ENCODE measurements at places on chromosomes 16 and 17.

GRCh38 chr16:57009643-57010170, 20.4 kb downstream of the NLRC5 start:
- H3K4me1 ChIP-seq: no peaks in the 10 kb centered on the region
- no peak overlapping the region for H3K4me3 ChIP-seq
- no peaks in the 10 kb centered on the region for H3K36me3 ChIP-seq

- H3K4me3 ChIP-seq: no peak overlapping the region
- no peak for DNase-seq
- peaks cover 63% of the 10 kb centered on the region for H3K4me1 ChIP-seq
- H3K36me3 ChIP-seq: peaks cover 40% of the 10 kb centered on the region
- peak overlapping the region; percentile 17 for H3K27ac ChIP-seq
- H3K27me3 ChIP-seq: no peaks in the 10 kb centered on the region
Measured at GRCh38 chr16:21166561-21166961, 8.1 kb downstream of the LDAF1 start.

DNA sequence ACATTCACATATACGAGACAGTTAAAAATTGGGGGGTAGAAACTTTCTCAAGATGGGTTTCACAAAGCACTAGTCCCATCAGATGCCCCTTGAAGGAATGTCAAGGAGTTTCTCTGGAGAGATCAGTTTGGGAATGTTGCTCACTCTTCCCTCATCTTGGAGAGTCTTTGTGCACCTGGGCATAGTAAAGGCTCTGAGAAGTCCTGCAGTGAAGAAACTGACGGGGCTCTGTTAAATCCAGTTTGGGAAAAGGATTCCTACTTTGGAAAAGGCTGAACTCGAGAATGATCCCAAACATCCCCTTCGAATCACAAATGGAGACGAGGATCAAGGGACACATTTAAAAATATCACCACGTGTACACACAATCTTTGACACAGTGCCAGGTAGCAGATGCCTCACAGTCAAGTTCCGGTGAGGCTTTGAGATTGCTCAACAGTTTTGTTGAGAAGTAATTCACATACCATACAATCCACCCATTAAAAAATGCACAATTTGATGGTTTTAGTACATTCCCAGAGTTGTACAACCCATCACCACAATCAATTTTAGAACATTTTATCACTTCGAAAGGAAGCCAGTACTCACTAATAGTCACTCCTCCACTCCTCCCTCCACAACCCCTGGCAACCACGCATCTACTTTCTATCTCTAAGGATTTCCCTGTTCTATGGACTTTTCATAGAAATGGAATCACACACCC, 203.4 kb upstream of the FOXF1 start:
- no peak for DNase-seq
- H3K27ac ChIP-seq: no peak overlapping the region
- no peak overlapping the region for H3K4me3 ChIP-seq
- H3K4me1 ChIP-seq: no peaks in the 10 kb centered on the region

GRCh38 chr16:15597822-15598647, 44.9 kb downstream of the MARF1 start:
- no peak overlapping the region for H3K4me3 ChIP-seq
- DNase-seq: no peak
- no peaks in the 10 kb centered on the region for H3K27me3 ChIP-seq
- peaks cover 10% of the 10 kb centered on the region for H3K4me1 ChIP-seq
